ENCODE measurements at places on chromosomes 12 and 14. TPM values are rescaled to one million over a fixed set of nuclear protein-coding genes. Genes with fewer than 3 reads are reported as not detected.

Gene AICDA
- not detected for total RNA-seq

Gene ITGA7
- 76.4 TPM for total RNA-seq

Gene IFNG-AS1
- total RNA-seq: not detected

Gene AGAP2
- total RNA-seq: 1.7 TPM

Gene CMKLR1
- 1.7 TPM for total RNA-seq

Gene SIRT4
- 4.1 TPM for total RNA-seq

Gene DNAI7
- total RNA-seq: not detected

Gene ADAM21
- not detected for total RNA-seq

DNA sequence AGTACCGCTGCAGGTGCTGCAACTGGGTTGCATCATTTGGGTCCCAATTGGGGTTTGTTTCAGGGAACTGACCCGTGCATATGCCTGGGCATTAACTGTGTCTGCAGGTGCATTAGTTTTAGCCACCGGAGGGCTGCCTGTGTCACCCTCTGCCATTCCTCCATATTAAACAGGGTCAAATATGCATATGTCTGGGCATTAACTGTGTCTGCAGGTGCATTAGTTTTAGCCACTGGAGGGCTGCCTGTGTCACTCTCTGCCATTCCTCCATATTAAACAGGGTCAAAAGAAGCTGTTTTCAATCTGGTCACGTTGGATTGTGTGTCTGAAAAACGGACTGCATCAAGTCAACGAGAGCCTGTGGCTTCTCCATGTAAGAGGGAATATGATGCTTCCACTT is 1317.0 kb downstream of the TMEM121 start:
- no peak for DNase-seq

- no peak for DNase-seq
Measured at GRCh38 chr14:96056509-96057422, 17.6 kb downstream of the C14orf132 start.

GRCh38 chr14:34161351-34162082 is 210.6 kb upstream of the EGLN3 start:
- DNase-seq: no peak

- DNase-seq: no peak
Measured at GRCh38 chr12:112539221-112539620, 120.5 kb downstream of the PTPN11 start.

GRCh38 chr14:53278602-53279506 is 125.7 kb upstream of the DDHD1 start:
- no peak for DNase-seq

DNA sequence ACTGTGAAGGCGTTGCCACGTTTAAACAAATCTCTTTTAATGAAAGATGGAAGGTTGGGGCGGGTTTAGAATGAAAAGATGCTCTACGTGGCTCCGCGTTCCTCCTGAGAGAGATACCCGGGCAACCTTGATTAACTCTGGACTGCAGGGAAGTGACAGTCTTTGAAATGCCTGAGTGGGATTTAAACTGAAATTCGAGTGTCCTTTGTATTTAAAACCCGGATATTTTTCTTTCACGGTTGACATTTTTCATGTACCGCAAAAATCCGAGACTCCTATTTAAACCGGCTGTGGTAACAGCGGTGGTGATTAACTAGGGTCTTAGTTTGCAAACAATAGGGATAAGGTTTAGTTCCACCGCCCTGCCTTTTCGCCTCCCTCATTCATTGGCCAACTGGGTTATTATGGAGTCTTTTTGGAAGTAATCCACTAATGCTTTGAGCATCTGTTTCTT is 707 bp downstream of the G2E3 start:
- DNase-seq: no peak

GRCh38 chr12:111274777-111275176 is 94.1 kb downstream of the PHETA1 start:
- no peak for DNase-seq

DNA sequence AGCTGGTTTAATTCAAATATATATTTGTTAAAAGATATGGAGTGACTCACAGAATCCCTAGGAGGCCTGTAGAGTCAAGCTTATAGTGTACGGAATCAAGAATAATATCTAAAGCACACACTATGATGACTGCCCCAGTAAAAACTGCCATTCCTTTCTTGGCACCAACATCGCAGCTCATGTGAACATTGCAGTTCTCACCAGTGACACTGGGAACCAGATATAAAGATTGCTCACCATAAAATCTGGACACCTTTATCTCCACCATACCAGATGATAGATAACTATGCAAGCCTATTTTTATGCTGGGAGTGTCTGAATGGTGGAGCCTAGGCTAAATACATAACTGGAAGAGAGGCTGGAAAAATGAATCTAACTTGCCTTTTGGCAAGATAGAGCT is 463.9 kb upstream of the TBX3 start:
- DNase-seq: no peak

DNA sequence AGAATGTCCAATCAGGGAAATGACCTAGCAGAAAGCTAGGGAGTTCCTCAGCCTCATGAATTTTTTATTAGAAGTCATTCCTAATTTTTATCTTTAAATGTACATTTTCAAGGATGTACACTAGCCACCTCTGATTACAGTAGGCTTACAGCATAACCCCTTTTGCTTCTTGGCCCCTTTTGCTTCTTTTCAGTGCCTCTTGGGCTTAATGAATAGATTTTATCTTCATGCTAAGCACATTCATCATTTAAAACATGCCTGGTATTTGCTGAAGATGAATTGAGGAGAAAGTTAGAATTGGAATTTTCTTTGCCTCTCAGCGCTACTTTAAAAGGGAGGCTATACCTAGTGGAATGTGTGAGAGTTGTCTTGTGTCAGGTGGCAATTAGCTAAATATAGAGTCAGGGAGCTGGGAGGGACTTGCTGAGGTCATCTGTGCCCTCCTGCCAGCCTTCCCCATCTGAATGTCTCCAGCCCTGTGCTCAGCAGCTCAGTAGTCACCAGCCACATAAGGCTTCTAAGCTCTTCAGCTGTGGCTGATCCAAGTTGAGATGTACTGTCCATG is 132.1 kb downstream of the SAMD4A start:
- DNase-seq: no peak

DNA sequence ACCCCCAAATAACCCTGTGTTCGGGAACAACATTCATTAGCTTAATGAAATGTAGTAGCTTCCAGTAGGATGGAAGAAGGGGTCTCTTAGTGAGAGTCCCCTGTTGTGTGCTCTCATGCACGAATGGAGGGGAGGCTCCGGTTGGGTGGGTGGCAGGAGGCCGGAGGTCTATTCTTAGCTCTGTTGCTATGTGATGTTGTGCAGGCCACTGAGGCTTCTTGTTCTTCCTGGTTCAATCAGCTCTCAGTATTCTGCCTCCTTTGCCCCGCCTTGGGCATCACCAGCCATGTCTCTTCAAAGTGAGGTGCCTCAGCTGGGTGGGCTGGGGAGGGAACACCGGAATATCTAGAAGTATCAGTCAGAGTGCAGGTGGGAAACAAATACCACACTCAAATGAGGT is 50.8 kb downstream of the KCNA1 start:
- DNase-seq: no peak

GRCh38 chr12:67981287-67982162 is 7.7 kb upstream of the IFNG-AS1 start:
- no peak for DNase-seq

DNA sequence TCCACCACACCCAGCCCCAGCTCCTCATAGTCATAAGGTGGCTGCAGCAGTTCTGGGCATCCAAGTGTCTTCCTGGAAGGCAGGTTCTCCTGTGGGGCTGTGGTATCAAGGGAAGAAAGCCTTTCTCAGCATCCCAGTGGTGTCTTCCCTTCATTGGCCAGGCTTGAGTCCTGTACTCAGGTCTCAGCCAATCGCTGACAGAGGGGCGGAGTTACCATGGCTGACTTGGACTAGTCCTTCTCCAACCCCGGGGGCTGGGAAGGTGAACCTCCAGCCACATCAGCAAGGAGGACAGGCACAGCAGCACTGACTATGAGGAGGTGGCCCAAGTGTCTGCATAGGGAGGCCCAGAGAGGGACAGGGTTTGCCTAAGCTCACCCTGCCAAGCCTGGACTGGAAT is 64.0 kb upstream of the SLC24A4 start:
- no peak for DNase-seq

Data from H1 (cell line).